ENCODE measurements at places on chromosomes 13 and 19. TPM values are rescaled to one million over a fixed set of nuclear protein-coding genes. Genes with fewer than 3 reads are reported as not detected.

ZNF808 gene
- 19.6 TPM for total RNA-seq

SUPT20H gene
- total RNA-seq: 58.4 TPM

TBXA2R gene
- 4.7 TPM for total RNA-seq

ZSCAN4 gene
- total RNA-seq: not detected

SYDE1 gene
- 33.3 TPM for total RNA-seq

C19orf81 gene
- not detected for total RNA-seq

U2AF2 gene
- total RNA-seq: 65.0 TPM

C13orf46 gene
- 0.13 TPM for total RNA-seq

ETFB gene
- 84.9 TPM for total RNA-seq

SMIM24 gene
- total RNA-seq: not detected

All from articular chondrocyte of knee joint (primary cell).